ENCODE measurements at places on chromosomes 13 and 19.

GRCh38 chr19:14639536-14640277 lies 34.9 kb downstream of the ADGRE3 start:
- DNase-seq, result no peak

DNA sequence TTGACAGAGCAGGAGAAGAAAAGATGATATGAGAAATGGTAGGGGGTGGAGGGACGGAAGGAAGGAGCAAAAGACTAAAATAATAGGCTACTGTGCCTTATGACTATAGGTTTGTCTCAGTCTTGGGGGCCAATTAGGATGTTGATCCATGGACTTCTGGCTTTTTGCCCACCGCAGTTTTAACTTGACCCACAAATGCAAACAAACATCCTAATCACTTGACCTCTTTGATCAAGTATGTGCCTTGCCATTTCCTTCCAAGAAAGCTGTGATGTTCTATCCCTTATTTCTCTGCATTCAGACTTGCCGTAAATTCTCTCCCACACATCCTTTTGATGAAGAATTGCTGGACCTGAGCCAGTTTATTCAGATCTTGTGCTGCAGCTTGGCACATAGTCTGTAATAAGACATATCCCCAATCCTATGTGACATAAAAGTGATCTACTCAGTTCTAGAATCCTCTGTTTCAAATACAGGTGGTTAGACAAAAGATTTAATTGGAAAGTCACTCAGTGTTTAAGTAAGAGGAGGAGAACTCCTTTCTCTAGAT lies 62.8 kb downstream of the TPT1 start:
- no peak for DNase-seq

- DNase-seq, result no peak
These were observed 14.0 kb downstream of the NKPD1 start for GRCh38 chr19:45146741-45147205.

DNA sequence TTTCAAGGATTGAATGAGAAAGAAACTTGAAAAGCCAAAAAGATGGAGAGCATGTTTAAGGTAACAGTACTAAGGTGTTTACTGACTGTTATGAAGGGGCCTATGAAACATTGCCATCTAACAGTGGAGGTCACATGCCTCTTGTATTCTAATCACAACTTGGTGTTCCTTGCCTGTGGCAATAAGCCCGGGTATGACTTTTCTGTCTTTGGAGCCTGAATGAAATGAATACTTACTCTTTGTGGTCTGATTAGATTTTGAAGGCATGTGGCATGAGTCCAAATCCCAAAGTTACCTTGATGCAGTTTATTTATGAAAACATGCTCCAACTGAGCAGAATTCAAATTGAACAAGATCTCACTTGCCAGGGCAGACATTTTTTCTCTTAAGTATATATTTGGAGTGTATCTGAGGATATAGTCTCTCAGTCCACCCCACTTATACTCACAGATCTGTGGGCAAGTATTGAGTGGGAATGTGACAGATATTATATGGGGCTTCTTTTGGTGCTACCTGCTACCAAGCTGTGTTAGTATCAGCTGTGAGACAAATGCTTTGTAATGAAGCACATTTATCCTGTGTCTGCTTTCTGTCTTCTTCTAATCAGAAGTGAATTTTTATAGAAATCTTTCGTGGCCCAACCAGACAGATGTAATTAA lies 67.5 kb downstream of the B3GLCT start:
- DNase-seq, result no peak

- no peak for DNase-seq
These were observed 8.7 kb upstream of the RFX2 start for GRCh38 chr19:6119031-6119430.
